ENCODE measurements at places on chromosomes 16 and 17.

GRCh38 chr16:4981473-4981872 is 23.3 kb downstream of the SEC14L5 start:
- no peak for DNase-seq

DNA sequence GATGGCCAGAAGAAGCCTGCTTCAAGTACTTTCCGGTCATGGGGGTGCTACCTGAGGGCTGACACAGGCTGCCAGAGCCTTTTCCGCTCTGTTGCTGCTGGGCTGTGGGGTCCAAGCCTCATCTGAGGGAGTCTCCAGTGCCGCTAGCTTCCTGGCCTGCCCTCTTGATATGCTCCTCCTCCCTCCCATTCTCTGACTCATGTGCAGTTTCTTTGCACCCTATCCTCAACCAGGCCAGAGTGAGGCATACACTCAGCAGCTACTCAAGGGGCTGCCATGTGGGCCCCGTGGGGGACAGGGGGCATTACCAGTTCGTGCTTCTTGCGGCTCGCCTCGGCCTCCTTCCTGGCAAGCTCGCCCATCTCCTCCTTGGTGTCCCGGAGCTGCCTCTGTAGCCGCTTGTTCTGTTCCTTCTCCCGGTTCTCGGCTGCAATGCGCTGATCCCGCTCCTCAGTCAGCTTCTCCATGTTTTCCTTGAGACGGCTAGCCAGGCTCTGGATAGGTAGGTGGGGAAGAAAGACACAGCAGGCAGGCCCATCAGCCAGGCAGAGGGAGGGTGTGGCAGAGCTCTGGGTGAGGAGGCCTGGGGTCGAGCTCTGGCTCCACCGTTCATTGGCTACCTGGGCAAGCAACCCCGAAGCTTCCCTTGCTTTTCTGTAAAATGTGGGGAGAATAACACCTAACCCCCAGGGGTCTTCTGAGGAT is 43.8 kb downstream of the PIPOX start:
- no peak for DNase-seq

DNA sequence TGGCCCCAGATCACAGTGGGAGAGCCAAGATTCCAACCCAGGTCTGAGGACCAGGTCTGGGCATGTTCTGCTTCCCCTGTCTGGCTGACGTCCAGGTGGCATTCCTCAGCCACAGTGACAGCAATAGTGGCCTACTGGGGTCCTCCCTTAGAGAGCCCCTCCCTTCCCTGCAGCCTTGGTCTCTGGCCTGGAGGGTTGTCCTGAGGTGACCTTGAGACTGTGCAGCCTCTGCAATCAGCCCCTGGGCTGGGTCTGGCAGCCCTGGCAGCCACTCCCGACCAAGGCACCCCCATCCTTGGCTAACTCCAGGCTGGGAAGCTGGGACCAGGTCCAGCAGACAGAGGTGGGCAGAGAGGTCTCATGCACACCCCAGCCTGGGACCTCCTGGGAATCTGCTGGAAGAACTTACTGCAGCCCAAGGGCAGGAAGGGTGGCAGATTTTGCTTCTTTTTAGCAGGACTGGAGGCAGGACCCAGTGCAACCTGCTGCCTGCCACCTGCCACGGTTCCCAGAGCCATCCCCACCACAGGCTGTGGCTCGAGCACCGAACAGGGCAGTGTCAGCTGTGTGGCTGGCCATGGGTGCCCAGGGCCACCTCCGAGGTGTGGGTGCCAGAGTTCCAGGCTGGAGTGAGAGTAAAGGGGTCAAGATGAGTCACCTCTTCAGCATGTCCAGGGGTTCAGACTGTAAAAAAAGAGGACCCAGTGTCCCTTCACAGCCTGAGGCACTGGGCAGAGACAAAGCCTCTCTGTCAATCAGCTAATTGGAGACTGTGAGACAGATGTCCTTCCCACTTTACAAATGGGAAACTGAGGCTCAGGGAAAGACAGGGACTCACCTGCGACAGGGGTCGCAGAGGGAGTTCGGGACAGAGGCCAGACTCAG is 12.6 kb downstream of the GRB7 start:
- DNase-seq = no peak

DNA sequence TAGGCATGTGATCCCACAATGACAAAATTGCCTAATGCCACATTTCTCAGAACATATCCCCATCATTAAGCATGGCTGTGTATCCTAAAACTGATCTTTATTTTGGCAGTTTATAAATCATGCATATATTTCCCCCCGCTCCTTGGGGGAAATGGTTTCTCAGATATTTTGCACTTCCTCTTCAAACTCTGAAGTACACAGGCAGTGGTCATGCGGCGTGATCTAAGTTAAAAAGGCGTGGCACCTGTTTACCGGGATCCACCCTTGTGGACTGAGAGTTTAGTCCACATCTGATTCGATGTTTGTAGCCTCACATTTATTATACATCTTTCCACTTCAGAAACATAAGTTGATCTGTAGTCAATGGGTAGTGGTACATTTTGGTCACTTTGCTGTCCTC is 51.4 kb downstream of the USP10 start:
- no peak for DNase-seq

GRCh38 chr17:65037157-65037556 is 19.4 kb downstream of the GNA13 start:
- DNase-seq = no peak

DNA sequence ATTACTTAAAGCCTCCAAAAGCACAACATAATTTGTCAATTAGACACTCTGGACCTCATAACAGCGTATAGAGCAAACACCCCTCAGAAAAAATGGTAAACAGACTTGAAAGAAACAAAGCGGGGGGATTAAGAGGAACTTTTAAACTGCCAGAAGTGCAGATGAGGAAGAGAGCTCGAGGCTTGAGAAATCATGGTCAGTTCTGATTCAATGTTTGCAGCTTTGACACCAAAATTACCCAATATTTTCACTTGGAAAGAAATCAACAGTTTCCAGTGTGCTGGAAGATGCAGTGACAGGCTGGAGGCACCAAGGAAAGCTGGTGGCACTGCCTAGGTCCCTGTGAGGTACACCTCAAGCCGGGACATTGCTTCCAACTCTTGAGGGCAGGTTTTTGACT is 180.9 kb upstream of the TOX3 start:
- DNase-seq = no peak

GRCh38 chr17:57877803-57878377 is 28.0 kb upstream of the MRPS23 start:
- DNase-seq = no peak

DNA sequence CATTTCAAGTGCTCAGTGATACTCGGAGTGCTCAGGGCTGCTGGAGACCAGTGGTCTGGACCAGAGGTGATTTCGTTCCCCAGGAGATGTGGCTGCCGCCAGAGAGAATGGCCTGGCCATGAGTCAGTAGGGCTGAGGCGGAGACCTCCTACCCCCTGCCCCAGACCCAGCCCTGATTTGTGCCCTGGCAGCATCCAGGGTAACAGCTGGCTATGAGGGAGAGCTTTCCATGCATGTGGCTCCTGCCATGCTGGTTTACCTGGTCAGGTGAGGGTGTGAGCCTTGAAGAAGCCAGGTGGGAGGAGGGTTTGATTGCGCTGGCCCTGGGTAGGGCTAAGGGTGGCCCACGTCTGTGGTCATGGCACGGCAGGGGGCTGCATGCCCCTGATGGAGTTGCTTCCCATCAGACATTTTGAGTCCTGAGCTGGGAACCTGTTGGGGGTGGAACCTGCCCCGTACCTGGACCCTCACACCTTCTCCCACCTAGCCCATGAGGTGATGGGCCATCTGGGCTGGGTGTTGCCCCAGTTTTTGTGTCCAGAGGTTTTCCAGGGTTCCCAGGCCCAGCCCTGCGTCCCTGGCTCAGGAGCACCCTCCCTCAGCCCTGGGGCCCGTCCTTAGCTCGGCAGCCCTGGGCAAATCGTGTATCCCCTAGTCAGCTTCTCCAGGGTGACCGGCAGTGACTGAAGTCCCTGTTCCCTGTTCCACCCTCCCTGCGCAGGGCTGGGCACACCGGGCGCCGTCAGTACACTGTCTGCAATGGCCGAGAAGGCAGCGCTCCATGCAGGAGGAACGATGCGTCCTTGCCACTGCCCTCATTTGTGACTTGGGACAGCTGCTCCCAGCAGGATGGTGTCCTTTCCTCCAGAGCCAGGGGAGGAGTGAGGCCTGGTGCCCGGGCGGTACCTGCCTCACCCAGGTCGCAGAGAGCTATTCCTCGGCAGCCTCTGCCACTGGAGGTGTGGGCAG is 9.0 kb upstream of the CSNK1D start:
- no peak for DNase-seq

DNA sequence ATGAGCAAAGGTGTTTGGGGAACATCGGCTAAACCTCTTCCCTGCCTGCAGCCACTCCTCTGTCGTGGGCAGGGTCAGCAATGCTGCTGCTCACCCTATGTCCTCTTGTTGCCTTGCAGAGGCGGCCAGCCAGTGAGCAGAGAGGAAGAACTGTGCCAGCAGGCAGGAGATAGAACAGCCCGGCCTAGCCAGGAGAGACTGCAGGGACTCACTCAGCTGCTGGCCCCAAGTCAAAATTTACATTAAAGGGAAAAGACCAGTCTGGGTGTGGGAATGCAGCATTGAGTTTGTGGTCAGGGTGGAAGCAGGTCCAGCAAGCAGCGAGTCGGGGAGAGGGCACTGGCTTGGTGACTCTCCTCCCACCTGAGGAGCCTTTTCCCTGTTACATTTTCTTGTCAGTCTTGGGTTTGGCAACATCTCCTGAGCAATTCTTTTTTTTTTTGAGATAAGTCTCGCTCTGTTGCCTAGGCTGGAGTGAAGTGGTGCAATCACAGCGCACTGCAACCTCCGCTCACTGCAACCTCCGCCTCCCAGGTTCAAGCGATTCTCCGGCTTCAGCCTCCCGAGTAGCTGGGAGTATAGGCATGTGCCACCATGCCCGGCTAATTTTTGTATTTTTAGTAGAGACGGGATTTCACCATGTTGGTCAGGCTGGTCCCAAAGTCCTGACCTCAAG is 22.7 kb downstream of the LIG3 start:
- no peak for DNase-seq

DNA sequence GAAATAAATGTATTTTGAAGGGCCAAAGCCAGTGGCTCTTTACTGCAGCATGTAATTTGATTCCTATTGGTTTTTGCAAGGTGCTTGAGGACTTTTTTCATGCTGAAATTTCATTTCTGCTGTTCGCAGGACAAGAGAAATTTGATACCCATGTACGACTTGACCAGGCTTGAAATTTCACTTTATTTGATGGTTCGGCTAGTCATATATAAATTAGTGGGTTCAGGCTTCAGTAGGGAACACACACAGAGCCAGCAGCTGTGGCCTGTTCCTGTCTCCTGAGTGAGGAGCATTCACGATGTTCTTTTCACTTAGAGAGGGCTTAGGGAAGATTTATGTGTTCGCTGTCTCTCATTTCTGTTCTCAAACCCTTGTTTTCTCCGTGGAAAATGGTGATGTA is 258.4 kb upstream of the CACNG5 start:
- DNase-seq = no peak

- no peak for DNase-seq
Observed at GRCh38 chr17:13537871-13538643, 63.7 kb downstream of the HS3ST3A1 start.

DNA sequence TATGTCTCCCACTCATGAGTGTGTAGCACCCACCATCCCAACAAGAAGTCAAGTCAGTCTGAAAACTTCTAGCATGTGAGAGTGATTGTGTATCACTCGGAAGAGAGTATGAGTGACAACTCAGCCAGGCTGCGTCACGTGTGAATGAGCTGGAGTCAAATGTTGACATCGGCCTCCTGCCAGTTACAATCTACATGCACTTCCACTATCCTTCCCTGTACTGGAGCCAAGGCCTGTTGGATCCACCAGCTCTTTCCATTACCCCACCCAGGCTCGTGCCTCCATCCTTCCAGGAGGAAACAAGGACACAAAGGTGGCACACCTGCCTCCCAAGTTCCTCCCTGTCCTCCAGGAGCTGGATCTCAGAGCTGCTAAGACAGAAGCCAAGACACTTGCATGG is 64.5 kb downstream of the ASIC2 start:
- DNase-seq = no peak

- DNase-seq = no peak
Observed at GRCh38 chr16:48897698-48898205, 287.8 kb upstream of the N4BP1 start.

DNA sequence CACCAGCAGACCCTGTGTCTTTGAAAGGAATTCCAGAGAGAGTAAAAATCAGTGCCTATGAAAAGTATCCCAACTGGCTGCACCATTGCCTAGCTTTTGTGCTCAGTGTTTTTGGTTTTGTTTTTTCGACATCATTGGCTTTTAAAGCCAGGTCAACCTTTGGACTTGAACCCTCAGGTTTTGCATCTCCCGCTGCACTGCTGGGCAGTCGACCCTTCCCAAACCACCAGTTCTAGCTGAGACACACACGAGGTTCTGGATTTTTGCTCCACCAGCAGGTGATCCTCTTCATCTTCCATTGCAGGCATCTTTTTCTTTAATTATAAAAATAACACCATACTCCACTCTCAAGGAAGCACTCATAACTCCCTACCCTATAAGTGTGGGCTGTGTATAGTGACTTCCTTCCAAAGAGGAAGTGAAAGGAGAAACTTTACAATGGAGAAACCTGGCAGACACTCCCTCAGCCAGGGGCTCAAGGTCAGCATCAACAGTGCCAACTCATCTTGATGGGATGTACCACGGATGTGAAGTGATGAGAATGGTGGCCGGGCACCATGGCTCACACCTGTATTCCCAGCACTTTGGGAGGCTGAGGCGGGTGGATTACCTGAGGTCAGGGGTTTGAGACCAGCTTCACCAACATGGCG is 57.8 kb downstream of the BMERB1 start:
- no peak for DNase-seq

- no peak for DNase-seq
Observed at GRCh38 chr16:73485880-73486279, 438.0 kb upstream of the ZFHX3 start.

DNA sequence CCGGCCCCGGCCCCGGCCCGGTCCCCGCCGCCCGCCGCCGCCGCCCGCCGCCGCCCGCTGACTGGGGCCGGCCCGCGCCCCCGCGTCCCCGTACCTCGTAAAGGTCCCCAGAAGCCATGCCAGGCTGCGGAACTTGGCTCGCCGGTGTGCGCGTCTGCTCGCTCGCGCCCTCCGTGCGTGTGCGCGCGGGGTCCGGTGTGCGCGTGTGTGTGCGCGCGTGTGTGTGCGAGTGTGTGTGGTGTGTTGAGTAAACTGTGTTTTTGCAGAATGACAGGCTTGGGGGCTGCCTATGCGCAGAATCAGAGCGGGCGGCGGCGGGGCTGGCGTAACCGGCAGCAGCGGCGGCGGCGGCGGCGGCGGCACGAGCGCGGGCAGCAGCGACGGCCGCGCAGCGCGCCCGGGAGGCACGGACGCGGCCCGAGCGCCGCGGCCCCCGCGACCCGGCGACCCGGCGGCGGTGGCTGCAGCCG is 307 bp downstream of the CDYL2 start:
- no peak for DNase-seq

DNA sequence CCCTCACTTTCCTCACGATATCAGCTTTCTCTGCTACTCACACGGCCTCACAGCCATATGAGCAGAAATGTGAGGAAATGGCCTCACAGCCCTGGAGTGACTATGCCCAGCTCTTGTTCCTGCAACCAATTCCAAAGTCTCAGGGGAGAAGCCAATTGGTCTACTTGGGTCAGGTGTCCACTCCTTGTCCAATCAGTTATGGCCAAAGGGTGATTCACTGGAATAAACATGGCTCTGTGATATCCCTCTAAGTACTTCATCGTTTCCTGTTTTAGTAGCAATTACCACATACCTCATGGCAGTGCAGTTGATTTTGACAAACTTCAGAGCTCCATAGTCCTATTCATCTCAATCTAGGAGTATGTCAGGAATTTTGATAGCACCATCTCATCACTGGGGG is 195.4 kb downstream of the KATNIP start:
- no peak for DNase-seq

All from stimulated activated CD4-positive, alpha-beta T cell treated with anti-CD3 and anti-CD28 coated beads, Interleukin-12 subunit alpha, Interleukin-12 subunit beta, amount 100 ng/mL, for 24 hours (primary cell).